ENCODE measurements at places on chromosomes 11 and 22.

DNA sequence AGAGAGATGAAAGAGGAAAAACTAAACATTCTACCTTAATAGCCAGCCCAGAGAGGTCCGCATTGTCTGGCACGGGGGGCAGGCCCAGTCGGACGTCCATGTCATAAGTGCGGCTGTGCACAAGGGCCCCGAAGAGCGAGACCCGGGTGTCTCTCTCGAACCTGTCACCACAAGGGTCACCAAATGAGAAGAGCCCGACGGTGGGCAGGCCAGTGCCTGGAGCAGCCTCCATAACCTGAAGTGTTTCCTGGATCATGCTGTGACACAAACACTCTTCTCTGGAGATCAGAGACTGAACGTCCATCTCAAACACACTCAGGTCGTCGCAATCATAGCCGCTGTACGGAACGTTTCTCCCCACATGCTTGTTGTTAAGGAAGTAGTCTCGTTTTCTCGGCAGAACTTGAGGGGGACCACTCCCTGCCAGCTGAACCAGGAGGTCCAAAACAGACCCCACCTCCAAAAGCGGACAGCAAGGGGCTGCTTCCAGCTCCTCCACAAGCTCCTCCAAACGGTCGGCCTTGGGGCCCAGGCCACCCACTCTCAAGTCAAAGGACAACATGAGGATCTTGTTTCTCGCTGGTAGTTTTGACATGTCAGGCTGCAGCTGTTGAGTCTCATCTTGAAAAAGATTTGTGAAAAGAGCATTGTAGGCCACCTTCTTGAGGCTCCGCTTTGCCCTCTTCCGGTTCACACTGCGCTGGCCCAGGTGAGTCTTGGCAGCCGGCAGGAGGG, 971 bp downstream of the TUBGCP6 start:
- no peak for DNase-seq

- DNase-seq: no peak
Measured at GRCh38 chr22:48663297-48663696, 1164.4 kb downstream of the BRD1 start.

DNA sequence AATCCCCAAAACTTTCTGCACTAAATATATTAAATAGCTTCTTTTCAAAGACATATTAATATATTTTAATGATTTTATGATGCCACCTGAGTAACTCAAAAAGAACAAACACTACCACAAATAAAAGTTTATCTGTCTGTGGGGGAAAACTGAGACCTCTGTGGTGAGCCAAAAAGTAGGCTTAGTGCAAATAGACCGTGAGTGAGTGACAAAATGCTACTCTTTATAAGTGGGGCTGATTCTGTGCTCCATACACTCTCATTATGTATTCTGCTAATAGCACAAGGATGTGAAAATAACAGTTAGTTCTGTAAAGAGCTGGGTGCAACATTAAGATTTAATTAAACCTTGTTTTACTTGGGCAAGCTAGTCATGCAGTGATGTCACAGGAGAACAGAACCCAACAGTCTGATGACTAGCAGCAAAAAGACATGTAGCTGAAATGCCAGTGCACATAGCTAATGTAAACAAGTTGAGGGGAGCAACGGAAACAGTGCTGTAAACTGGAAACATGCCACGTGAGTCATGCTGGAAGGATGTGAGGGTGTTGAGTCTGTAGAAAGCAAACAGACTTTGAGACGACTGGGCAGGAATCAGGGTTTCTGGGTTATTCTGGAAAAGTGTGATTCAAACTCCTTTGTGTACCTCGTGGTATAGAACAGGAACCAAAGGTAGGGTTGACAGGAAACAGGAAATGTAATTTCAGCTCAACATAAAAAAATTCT, 1130.4 kb downstream of the LRRC4C start:
- no peak for DNase-seq

DNA sequence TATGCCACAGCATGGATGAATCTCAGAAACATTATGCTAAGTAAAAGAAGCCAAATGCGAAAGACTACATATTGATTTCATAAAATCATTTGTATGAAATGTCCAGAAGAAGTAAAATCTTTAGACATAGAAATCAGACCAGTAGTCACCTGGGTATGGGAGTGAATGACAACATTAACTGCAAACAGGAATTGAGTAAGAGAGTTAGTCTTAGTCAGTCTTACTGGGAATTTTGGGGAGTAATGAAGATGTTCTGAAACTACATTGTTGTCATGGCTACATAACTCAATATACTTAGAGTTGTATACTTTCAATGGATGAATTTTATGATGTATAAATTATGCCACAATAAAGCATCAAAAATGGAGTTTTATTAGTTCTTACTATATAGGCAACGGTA, 107.8 kb upstream of the CHORDC1 start:
- DNase-seq: no peak

DNA sequence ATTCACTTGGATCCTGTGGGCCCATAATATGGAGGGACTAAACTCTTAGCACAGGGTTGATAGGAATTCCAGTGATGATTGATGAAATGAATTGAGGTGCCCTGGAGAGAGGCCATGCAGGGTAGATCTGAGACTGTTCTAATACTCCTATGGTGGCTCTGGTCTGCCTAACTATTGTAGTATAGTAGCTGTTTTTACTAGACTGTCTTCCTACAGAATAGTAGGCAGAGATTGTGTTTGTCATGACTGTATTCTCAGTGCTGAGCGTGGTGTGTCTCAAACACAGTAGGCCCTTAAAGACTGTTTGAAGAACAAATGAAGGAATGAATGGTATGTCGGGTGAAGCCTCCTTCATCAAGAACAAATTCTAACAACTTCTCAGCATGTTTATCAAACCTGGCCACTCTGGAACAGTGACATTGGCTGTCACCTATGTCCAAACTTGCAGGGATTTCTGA, 107.0 kb upstream of the SESN3 start:
- DNase-seq: no peak
